Esophagus muscularis mucosa (tissue), 4 donors: ENCODE measurements at places on chromosomes 13 and 19. TPM values are rescaled to one million over a fixed set of nuclear protein-coding genes. Genes with fewer than 3 reads are reported as not detected.

DNA sequence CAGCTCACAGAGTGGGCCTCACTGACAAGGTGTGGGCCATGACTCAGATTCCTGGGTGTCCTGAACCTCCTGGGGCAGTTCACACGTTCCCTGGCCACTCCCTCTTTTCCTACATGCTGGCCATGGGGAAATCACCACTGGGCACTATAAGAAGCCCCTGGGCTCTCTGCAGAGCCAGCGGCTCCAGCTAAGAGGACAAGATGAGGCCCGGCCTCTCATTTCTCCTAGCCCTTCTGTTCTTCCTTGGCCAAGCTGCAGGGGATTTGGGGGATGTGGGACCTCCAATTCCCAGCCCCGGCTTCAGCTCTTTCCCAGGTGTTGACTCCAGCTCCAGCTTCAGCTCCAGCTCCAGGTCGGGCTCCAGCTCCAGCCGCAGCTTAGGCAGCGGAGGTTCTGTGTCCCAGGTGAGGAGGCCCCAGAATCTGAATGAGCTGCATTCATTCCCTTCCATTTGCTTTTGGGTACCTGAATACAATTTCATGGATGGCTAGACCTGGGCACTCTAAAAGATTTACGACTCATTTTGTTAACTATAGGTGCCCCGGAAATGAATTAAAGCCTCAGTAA is at the start of gene OLFM4:
OLFM4 (plus strand) TSS at position 177 of the 567 bp plus-strand sequence; CDS start at position 201, 24 bp downstream.
- H3K4me3 ChIP-seq, result no peak within 1 kb of the TSS
- no peaks in the 10 kb centered on the region for H3K4me1 ChIP-seq
- H3K36me3 ChIP-seq, result no peaks in the 10 kb centered on the region
- H3K27ac ChIP-seq, result no peak within 1 kb of the TSS
- no peaks in the 10 kb centered on the region for H3K27me3 ChIP-seq
- DNase-seq, result no peak

Gene CYP4F3
- not detected for total RNA-seq

GRCh38 chr19:14059093-14059480 is 2.8 kb downstream of the PALM3 start:
- no peak for DNase-seq
- no peak overlapping the region for H3K4me3 ChIP-seq
- peaks cover 24% of the 10 kb centered on the region for H3K4me1 ChIP-seq
- peaks cover 67% of the 10 kb centered on the region for H3K27me3 ChIP-seq

GRCh38 chr19:53132141-53132991 is at the start of gene ZNF415:
TSS of gene ZNF415 (minus strand) at chr19:53132910. CDS start at chr19:53122676, 10,234 bp downstream.
- no peak for DNase-seq
- H3K27ac ChIP-seq, result peak within 1 kb of the TSS; percentile 80
- H3K4me3 ChIP-seq, result peak within 1 kb of the TSS; percentile 72
- H3K36me3 ChIP-seq, result no peaks in the 10 kb centered on the region
- peaks cover 10% of the 10 kb centered on the region for H3K4me1 ChIP-seq

GRCh38 chr19:51712461-51713081 is 11.2 kb downstream of the HAS1 start:
- no peak overlapping the region for H3K27ac ChIP-seq
- peaks cover 5% of the 10 kb centered on the region for H3K36me3 ChIP-seq
- no peaks in the 10 kb centered on the region for H3K4me1 ChIP-seq
- no peak for DNase-seq
- no peak overlapping the region for H3K4me3 ChIP-seq
- H3K27me3 ChIP-seq, result no peaks in the 10 kb centered on the region

DNA sequence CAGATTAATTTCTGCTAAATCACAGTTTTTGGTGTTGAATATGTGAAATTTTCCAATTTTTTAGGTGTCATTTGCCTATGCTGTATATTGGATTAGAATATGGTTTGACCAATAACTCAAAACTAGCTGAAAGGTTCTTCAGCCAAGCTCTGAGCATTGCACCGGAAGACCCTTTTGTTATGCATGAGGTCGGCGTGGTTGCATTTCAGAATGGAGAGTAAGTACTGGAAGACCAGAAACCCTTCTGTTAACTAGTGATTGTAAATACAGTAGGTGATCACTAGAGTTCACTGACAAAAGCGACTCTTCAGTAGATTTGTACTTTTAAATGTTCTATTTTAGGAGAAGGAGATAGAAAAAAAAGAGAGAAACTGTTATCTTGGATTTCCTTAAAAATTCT is 22.3 kb downstream of the CDC16 start:
- no peak overlapping the region for H3K4me3 ChIP-seq
- peaks cover 81% of the 10 kb centered on the region for H3K36me3 ChIP-seq
